ENCODE measurements at places on chromosomes 13 and 19. TPM values are rescaled to one million over a fixed set of nuclear protein-coding genes. Genes with fewer than 3 reads are reported as not detected.

Gene KLK7
- total RNA-seq: not detected

Gene ZNF222
- total RNA-seq: 1.5 TPM

Gene PLVAP
- total RNA-seq: not detected

DNA sequence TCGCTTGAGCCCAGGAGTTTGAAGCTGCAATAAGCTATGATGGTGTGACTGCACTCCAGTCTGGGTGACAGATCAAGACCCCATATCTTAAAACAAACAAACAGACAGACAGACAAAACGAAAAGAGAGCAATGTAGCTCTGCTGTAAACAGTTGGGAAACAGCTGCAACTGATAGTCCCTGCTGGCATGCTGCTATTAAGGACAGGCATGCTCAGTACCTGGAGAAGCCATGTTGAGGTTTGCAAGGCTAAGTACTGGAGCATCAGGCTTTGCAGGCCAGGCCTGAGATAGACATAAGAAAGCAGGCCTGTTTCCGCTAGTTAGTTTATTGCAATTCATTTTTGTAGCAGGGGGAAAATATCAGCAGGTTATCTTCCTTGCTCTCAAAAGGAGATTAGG lies 16.2 kb upstream of the OBI1 start:
- no peak for DNase-seq
- H3K4me3 ChIP-seq: no peak overlapping the region
- no peak overlapping the region for H3K27ac ChIP-seq
- H3K27me3 ChIP-seq: peaks cover 4% of the 10 kb centered on the region
- H3K36me3 ChIP-seq: no peaks in the 10 kb centered on the region

GRCh38 chr19:482186-483041 lies 13.9 kb upstream of the MADCAM1 start:
- DNase-seq: no peak
- H3K4me3 ChIP-seq: no peak overlapping the region
- H3K27me3 ChIP-seq: peaks cover 16% of the 10 kb centered on the region
- H3K27ac ChIP-seq: no peak overlapping the region
- H3K36me3 ChIP-seq: peaks cover 12% of the 10 kb centered on the region
- H3K4me1 ChIP-seq: peaks cover 8% of the 10 kb centered on the region

DNA sequence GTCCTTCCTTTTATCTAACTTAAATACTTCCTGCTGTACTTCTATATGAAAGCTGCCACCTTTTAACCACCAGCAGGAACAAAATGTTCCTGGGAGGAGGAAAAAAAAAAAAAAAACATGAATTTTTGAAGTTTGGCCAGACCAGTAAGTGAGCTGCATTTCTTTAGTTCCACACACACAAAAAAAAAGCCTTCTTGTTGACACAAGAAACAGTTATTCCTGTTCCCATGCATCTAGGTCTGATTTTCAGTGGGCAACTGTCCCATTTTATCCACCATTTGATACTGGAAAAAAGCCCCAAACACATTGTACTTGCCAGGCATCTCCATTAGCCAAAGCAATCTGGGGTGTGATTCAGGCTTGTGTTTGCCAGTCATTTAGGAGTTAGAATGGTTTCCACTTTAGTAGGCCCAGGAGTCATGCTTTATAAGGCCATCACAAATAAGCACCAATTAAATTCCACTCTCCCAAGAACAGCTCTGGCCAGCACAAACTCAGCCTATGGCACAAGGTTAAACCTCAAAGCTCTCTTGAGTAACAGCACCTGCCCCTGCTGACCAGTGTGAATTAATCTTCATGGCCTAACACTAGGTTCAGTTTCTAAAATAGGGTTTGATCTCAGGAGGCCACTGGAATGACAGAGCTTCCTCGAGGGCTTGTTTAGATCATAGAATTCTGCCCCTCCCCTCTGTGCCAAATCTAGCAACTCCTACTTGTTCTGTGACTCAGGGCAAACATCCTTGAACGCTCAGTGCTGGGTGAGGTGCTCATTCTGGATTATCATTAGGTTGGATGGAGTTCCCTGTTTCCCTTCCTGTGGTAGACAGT lies 67.1 kb downstream of the NUFIP1 start:
- no peak overlapping the region for H3K27ac ChIP-seq
- H3K36me3 ChIP-seq: no peaks in the 10 kb centered on the region
- no peaks in the 10 kb centered on the region for H3K4me1 ChIP-seq

- peaks cover 6% of the 10 kb centered on the region for H3K36me3 ChIP-seq
- peak; percentile 94 for DNase-seq
- peaks cover 41% of the 10 kb centered on the region for H3K4me1 ChIP-seq
- H3K4me3 ChIP-seq: peak overlapping the region; percentile 35
These were observed 4.0 kb upstream of the FLT3LG start for GRCh38 chr19:49469828-49470614.

Measured in activated CD8-positive, alpha-beta T cell treated with anti-CD3 and anti-CD28 coated beads for 36 hours (primary cell).